NCI-H1436 (cell line): ENCODE measurements at places on chromosomes 6 and 20.

- no peak for DNase-seq
These were observed 43.5 kb upstream of the ZFP64 start for GRCh38 chr20:52235129-52235528.

GRCh38 chr20:7257692-7258466 is 490.4 kb downstream of the BMP2 start:
- no peak for DNase-seq

GRCh38 chr6:137811121-137811915 is 55.7 kb upstream of the TNFAIP3 start:
- peak; percentile 0 for DNase-seq

- peak; percentile 26 for DNase-seq
These were observed 1.4 kb downstream of the GFOD1 start for GRCh38 chr6:13485923-13486562.

DNA sequence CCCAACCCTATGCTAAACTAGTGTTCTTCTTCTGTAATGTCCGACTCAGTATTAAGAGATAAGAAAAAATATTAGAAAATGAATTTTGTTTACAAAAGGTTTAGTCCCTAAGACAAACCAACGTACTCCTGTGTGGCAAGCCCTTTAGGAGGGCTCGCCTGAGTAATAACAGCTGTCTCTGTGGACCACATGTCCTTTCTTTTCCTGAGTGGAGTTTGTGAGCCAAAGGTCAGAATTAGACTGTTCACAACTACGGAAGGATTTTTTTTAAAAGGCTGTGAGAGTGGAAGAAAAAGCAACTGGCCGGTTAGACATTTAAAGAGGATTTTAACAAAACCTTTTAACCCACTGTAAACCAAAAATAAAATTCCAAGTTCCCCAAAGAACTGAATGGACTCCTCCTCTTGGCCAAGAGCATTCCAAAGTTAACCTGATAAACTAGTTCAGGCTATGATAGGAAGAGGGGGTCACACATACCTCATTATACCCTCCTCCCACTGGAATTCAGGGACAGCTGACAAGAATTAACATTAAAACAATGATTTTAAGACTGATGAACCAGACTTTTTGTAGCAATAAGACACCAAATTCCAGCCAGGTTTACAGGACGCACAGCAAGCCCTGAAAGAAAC is 43.5 kb downstream of the FAM184A start:
- DNase-seq = no peak

- no peak for DNase-seq
These were observed 15.1 kb upstream of the MBOAT1 start for GRCh38 chr6:20227350-20227749.

DNA sequence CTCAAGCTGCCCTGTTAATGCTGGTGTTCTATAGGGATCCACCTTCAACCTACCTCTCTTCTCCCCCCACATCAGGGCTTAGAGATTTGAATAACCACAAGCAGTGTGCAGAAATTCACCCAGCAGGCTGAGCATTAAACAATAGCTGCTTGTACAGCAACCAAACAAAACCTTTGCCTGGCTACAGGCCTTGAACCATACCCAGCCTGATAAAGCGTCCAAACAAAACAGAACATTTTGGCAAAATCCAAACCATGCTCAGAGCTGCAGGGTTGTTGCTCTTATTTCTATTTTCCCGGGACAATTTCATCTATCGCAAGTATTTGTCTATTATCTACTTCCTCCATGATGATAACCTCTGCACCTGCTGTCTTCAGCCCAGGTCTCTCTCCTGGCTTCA is 142.3 kb downstream of the UNC5CL start:
- DNase-seq = no peak
